ENCODE measurements at places on chromosomes 11 and 22.

GRCh38 chr11:47593492-47593933 lies 698 bp downstream of the C1QTNF4 start:
- no peak for DNase-seq
- no peaks in the 10 kb centered on the region for H3K36me3 ChIP-seq

DNA sequence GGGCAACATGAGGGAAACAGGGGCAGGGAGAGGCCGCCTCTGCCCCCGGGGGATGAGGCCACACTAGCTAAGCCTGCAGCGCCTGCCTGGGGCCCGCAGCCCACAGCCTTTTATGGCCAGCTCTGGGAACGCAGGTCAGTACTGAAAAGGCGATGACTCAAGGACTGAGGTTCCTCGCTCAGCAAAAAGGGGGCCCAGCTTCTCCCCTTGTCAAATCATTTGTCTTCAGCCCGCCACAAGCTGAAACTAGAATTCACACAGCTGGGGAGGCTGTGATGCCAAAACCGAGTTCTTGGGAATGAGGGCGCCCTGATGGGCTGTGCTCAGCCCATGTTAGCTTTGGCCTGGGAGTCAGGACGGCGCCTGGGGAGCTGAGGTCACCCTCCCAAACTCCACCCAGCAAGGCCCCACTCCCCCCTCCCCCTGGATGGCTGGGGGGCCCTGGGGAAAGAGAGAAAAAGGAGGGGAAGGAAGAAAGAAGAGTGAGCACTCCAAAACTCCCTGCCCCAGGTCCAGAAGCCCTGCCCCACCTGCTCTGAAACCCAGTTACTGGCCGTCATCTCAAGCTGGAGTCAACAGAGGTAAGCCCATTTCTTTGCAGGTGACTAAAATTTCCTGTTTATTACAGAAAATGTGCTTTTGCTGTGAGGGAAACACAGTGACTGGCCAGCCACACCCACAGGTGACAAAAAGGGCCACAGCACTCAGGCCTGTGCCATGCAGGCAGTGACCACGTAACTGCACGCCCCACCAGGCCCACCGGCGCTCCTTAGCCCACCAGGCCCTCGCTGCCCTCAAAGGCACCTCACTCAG lies 13.7 kb downstream of the EHD1 start:
- H3K27ac ChIP-seq: peak overlapping the region; percentile 92
- H3K4me1 ChIP-seq: peaks cover 79% of the 10 kb centered on the region
- H3K36me3 ChIP-seq: peaks cover 33% of the 10 kb centered on the region
- H3K27me3 ChIP-seq: no peaks in the 10 kb centered on the region
- no peak for DNase-seq

GRCh38 chr11:43872995-43873394 lies 7.6 kb upstream of the ALKBH3 start:
- peaks cover 52% of the 10 kb centered on the region for H3K27me3 ChIP-seq
- no peak for DNase-seq
- no peak overlapping the region for H3K4me3 ChIP-seq
- H3K36me3 ChIP-seq: no peaks in the 10 kb centered on the region

DNA sequence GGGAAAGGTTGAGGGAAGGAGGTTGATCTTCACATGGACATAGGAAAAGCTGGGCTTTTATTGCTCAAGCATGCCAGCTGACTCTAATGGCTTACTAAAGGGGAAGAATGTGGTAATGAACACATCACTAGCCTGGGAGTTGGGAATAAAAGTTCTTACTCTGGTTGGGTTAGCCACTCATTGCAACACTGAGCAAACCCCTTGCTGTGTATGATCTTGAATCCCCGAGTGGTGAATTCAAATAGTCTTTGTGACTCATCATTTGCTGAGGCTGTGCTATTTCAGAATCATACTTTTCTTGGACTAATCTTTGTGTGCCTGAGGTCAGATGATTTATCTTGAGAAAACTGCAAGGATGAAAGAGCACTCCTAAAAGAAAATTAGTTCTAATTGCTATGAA lies 304.1 kb upstream of the ANO5 start:
- no peaks in the 10 kb centered on the region for H3K27me3 ChIP-seq
- H3K36me3 ChIP-seq: no peaks in the 10 kb centered on the region
- no peaks in the 10 kb centered on the region for H3K4me1 ChIP-seq
- no peak overlapping the region for H3K27ac ChIP-seq

- H3K4me1 ChIP-seq: no peaks in the 10 kb centered on the region
- no peaks in the 10 kb centered on the region for H3K27me3 ChIP-seq
- no peak for DNase-seq
- no peak overlapping the region for H3K27ac ChIP-seq
Observed at GRCh38 chr11:69066122-69067112, 17.7 kb downstream of the TPCN2 start.

GRCh38 chr11:35629914-35630313 lies 11.7 kb downstream of the FJX1 start:
- no peaks in the 10 kb centered on the region for H3K4me1 ChIP-seq
- H3K4me3 ChIP-seq: no peak overlapping the region
- no peaks in the 10 kb centered on the region for H3K36me3 ChIP-seq
- DNase-seq: no peak
- H3K27ac ChIP-seq: no peak overlapping the region

- peaks cover 5% of the 10 kb centered on the region for H3K4me1 ChIP-seq
- no peak for DNase-seq
- no peak overlapping the region for H3K4me3 ChIP-seq
- no peaks in the 10 kb centered on the region for H3K27me3 ChIP-seq
- no peak overlapping the region for H3K27ac ChIP-seq
Observed at GRCh38 chr22:31046539-31047226, 34.4 kb upstream of the SMTN start.

DNA sequence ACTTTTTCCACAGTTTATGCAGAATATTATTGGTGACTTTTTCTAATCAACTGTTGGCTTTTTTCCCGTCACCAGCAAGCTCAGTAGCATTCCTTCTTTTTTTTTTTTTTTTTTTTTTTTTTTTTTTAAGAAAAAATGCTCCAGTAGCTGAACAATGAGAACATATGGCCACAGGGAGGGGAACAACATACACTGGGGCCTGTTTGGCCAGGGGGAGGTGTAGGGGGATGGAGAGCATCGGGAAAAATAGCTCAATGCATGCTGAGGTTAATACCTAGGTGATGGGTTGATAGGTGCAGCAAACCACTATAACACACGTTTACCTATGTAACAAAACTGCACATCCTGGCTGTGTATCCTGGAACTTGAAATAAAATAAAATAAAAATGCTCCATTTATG lies 82.5 kb downstream of the ARHGAP42 start:
- no peaks in the 10 kb centered on the region for H3K36me3 ChIP-seq
- no peak for DNase-seq
- no peak overlapping the region for H3K27ac ChIP-seq
- no peak overlapping the region for H3K4me3 ChIP-seq
- H3K27me3 ChIP-seq: no peaks in the 10 kb centered on the region
- no peaks in the 10 kb centered on the region for H3K4me1 ChIP-seq

- no peaks in the 10 kb centered on the region for H3K36me3 ChIP-seq
- no peaks in the 10 kb centered on the region for H3K27me3 ChIP-seq
- no peaks in the 10 kb centered on the region for H3K4me1 ChIP-seq
- no peak for DNase-seq
- H3K4me3 ChIP-seq: no peak overlapping the region
- H3K27ac ChIP-seq: no peak overlapping the region
Observed at GRCh38 chr11:79081471-79082031, 359.3 kb downstream of the TENM4 start.

DNA sequence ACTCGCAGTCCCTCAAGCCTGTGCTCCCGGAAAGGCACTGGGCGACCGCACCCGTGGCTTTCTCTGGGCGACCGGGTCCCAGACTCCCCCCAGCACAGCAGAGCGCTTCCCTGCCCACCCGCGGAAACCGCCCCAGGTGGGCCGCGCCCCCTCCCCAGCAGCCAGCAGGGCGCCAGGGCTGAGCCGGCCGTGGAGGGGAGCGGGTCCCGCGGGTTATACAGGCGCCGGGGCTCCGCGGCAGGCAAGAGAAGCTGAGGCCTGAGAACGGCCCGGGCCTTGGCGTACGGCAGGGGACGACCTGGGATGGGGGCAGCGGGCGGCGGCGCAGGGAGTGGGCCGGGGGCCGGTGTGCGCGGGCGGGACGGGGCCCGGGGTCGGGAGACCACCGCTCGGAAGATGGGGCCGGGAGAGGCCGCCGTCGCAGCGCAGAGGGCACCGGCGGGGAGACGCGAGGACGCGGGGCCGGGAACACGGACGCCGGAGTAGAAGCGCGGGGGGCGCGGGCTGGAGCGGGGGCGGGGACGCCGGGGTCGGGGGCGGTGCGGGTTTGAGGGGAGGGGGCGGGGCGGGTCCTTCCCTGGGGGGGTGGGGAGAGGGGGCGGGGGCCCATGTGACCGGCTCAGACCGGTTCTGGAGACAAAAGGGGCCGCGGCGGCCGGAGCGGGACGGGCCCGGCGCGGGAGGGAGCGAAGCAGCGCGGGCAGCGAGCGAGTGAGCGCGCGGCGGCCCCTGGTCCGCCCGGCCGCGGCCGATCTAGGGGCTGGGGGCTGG lies at the start of gene MDK:
Gene MDK, plus strand, starts transcription at position 622 of the 771 bp plus-strand sequence. CDS start 389 bp downstream, outside the sequence.
- H3K27ac ChIP-seq: no peak within 1 kb of the TSS
- peaks cover 7% of the 10 kb centered on the region for H3K27me3 ChIP-seq
- DNase-seq: no peak

- H3K36me3 ChIP-seq: peaks cover 8% of the 10 kb centered on the region
- H3K27me3 ChIP-seq: peaks cover 42% of the 10 kb centered on the region
- H3K4me1 ChIP-seq: peaks cover 14% of the 10 kb centered on the region
Observed at GRCh38 chr11:43639920-43640319, 40.6 kb upstream of the HSD17B12 start.
